ENCODE measurements at places on chromosomes 1 and 21.
A peak's percentile ranks its signal among the peaks of the same experiment; 100 is the strongest.

DNA sequence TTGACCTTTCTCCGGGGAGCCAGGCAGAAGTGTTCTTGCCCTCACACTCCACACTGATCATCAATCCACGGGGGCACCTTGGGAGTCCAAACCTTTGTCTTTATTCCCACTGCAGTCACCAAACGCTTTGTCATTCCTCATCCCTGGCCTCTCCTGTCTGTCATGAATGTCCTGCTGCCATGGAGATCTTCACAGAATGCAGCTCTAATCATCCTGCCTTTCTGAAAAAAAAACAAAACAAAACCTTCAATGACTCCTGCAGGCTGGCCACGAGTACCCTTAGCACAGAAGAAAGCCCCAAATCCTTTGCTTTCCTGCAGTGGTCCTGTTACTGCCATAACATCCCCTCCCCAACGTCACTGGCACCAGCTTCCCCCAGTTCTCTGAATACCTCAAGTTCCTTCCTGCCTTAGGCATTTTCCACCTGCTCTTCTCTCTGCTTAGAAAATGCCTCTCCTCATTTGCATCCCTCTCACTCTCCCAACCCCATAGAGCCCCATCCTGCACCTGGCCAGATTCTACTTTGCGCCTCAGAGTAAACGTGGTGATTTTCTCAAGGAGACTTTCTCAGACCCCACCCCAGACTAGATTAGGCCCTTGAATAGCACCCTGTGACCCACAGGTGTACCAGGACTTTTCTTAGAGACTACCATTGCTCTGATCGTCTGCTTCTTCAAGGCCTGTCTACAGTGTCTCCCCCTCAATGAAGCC, 131.2 kb downstream of the AK5 start:
- peak; percentile 14 for DNase-seq

DNA sequence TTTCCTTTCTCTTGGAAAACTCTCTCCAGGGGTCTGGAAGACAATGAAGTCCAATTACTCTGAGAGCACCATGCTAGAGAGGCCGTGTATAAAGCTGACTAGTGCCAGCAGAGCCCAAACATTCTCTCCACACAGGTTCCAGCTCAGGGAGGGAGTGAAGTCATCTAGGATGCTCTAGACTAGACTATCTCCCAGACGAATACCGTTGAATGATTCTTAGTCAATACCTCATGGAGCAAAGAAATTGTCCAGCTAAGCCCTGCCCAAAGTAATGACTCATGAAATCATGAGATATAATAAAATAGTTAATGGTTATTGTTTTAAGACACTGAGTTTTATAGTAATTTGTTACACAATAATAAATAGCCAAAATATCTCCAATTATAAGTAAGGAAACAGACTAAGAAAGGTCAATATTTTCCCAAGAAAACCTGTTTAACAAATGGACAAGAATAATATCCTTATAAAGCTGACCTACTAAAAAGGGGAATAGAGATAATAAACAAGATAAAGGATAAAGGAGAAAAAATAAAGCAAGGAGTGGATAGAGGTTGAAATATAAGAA, 163.9 kb upstream of the LRRC7 start:
- DNase-seq, result no peak

GRCh38 chr1:199490769-199491527, 536.6 kb upstream of the NR5A2 start:
- no peak for DNase-seq

- no peak for DNase-seq
Observed at GRCh38 chr1:215360758-215361157, 206.3 kb upstream of the KCTD3 start.

DNA sequence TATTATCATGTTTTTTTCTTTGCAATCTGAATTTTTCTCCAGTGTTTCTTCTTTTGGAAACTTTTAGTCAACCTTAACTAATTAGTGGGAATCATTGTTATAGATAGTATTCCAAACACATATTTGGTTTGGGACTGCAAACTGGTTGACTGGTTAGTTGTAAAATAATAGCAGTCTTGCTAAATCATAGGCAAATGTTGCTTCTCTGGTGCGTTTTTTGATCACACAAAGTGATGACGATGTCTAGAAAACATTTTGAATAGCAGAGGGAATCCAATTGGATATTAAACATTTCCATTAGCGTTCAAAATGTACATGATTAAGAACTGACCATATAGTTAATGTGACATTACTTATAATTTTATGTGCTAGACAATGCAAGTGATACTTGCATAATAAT, 4.5 kb downstream of the DNAJB4 start:
- no peak for DNase-seq

DNA sequence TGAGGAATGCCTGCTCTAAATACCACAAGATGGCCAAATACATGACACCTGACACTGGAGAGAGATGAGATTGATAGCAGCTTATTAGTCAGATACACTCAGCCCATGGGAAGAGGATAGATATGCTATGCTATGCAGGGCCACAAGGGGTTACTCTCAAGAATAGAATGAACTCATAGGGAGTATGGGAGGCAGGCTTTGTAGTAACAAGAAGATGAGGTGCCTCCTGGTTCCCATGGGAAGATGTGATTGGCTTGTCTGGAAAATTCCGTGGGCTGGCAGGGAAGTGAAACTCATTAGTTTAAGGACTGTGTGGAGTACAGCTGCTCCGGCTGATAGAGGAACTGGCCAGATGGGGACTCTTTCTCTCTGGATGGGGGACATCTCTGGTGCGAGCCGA, 16.5 kb downstream of the CCDC30 start:
- DNase-seq, result no peak

DNA sequence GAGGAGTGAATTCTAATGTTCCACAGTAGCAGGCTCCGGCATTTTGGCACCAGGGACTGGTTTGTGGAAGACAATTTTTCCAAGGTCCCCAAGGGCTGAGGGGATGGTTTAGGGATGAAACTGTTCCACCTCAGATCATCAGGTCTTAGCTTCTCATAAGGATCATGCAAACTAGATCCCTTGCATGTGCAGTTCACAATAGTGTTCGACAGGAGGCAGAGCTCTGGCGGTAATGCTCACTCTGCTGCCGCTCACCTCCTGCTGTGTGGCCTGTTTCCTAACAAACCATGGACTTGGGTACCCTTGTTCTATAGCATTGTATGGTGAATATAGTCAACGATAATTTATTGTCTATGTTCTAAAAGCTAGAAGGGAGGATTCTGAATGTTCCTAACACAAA, 16.6 kb downstream of the CRNN start:
- DNase-seq, result no peak

DNA sequence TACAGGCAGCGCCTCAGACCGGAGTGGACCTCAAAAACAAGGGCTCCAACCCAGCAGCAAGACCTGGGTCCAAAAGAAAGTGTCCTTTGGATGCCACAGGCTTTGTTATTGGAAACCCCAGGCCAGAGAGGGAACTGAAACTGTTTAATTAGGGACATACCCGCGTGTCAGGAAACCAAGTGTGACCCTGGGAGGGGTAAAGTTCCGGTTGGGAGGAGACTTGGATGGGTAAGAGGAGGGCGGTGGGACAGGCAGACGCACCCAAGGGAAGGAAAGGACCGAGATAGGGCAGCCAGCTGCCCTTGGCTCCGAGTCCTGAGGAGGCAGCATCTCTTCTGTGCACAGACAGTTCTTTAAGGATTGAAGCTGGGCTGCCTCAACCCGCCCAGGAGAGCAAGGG, 71.4 kb downstream of the CDC7 start:
- no peak for DNase-seq

- DNase-seq, result no peak
Observed at GRCh38 chr1:83954166-83954823, 44.6 kb downstream of the TTLL7 start.

- no peak for DNase-seq
Observed at GRCh38 chr1:107979926-107980325, 14.9 kb upstream of the VAV3 start.

- DNase-seq, result no peak
Observed at GRCh38 chr1:4696753-4697152, 42.3 kb downstream of the AJAP1 start.

- DNase-seq, result no peak
Observed at GRCh38 chr21:46185716-46186115, 1.5 kb upstream of the SPATC1L start.

DNA sequence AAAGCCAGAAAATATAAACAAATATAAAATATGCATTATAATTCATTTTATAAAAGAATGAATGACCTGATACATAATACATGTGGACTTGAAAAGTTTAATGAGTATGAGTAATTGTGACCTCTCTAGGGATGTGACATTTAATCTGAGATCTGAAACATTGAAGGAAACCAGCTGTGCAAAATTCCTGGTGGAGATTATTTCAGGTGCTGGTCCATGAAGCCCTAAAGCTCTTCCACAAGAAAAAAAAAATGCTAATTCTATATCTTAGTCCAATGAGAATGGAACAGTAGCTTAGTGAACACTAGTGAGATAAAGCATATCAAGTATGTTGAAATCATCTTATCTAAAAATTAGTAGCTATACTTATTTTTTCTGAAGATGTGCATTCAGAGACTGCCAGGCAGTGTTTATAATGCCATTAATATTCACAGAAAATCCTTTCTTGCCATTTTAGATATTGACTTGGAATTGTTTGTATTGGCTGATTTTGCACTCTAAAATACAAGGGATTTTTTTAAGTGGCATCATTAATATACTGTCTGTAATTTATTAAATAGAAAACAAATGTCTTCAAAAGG, 1485.9 kb downstream of the PLA2G4A start:
- no peak for DNase-seq

- no peak for DNase-seq
Observed at GRCh38 chr1:37840711-37841110, 18.7 kb downstream of the MTF1 start.

GRCh38 chr1:7663451-7664146, 107.5 kb upstream of the VAMP3 start:
- DNase-seq, result no peak

GRCh38 chr1:168372307-168372706, 91.6 kb downstream of the TBX19 start:
- DNase-seq, result no peak

GRCh38 chr21:43940329-43941050, 71.6 kb upstream of the TRAPPC10 start:
- DNase-seq, result no peak

DNA sequence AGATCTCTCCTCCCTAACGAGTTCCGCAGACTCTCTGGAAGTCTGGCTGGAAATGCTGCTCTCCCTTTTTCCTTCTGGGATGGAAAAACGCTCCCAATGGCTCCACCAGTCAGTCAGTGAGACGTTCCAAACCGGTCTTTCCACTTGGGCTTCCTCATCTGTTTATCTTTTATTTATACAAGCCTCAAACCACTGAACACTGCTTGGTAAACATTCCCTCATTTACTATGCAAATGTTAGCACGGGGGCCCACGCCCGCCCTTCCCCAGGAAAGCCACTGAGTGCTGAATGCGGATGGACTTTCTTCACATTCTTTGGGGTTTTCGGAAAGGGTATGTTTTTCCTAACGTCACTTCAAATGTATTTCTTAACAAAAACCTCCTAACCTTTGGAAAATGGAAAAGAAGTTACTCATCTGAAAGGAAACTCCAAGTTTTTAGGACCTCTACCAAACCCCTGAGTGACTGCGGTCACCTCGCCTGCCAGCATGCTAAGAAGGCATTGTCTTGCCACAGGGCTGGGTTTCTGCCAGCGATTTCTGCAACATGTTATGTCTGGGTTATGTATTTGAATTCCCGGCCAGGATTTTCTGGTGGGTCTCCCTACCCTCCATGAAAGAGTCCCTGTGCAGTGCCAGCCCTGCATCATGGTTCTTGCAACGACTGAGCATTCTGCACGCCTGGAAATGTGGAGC, 14.0 kb upstream of the UMODL1 start:
- no peak for DNase-seq

GRCh38 chr1:188782220-188782841, 1695.3 kb downstream of the BRINP3 start:
- DNase-seq, result peak; percentile 24

DNA sequence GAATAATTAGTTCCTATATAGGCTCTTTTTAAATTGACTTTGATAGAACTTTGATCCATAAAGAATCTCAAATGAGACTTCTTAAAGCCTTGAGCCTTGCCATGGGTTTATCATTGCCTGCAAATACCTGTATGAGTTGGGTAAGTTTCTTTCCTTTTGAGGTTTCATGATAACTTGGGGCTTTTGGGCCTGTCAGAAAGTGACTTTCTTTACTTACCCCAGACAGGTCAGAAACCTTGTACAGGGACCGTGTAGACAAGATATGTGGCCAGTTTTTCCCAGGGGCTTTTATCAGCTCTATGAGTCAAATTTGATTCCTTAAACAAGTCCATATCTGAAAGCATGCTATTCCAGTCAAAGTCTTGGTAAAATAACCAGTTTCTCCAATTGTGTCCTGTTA, 17.3 kb downstream of the KCTD3 start:
- no peak for DNase-seq

DNA sequence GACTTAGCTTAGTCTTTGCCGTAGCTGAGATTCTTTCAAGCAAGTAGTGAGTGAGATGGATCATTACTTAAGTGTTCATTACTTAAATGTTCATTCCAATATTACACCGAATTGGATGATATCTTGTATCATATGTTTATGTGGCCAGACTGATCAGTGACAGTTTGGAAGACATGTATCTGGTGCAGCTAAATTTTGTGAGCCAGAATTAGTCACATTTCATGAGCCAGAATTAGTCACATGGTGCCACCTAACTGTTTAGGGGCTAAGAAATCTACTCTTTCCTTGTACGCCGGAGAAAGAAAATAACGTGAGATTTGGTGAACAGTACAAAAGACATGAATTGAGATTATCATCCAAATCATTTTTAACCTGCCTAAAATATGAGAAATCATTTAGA, 355.6 kb downstream of the USP25 start:
- no peak for DNase-seq

- DNase-seq, result no peak
Observed at GRCh38 chr1:62314454-62315350, 4.5 kb downstream of the KANK4 start.

- no peak for DNase-seq
Observed at GRCh38 chr1:36274201-36274600, 32.0 kb upstream of the SH3D21 start.

DNA sequence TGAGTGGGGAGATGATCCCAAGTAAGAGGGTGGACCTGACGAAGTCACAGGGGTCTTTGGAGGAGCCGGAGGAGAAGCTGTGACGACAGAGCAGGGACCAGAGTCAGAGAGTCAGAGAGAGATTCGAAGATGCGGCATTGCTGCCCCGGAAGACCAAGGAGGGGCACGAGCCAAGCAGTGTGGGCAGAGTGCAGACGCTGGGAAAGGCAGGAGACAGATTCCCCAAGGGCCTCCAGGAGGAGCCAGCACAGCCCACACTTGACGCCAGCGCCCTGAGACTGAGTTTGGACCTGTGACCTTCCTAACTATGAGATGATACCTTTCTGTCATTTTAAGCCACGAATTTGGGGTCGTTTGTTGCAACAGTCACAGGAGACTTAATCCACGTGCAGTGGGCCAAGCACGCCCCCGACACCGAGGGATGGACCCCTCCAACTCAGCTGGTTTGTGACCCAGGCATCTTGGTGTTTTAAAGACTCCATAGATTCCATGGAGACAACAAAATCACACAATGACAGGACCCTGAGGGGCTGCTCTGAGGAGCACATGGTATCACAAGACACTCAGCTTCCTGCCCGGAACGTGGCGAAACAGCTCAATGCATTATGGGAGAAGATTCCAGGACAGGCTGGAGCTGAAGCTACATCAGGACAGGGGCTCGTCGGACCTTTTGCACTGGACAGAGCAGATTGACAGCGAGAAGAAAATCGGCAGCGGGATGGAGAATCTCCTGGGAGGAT, 11.0 kb upstream of the TFF1 start:
- no peak for DNase-seq

Data from WTC11 (cell line).